ENCODE measurements at places on chromosomes 1 and 21. TPM values are rescaled to one million over a fixed set of nuclear protein-coding genes. Genes with fewer than 3 reads are reported as not detected.

- ATAC-seq = no peak
These were observed 41.0 kb downstream of the PKP1 start for GRCh38 chr1:201324306-201324705.

GRCh38 chr1:152141971-152142584 is 16.9 kb downstream of the RPTN start:
- no peak for ATAC-seq

Gene C1orf141
- total RNA-seq = 0.82 TPM

GRCh38 chr1:214317734-214318133 is 36.8 kb downstream of the SMYD2 start:
- ATAC-seq = no peak

DNA sequence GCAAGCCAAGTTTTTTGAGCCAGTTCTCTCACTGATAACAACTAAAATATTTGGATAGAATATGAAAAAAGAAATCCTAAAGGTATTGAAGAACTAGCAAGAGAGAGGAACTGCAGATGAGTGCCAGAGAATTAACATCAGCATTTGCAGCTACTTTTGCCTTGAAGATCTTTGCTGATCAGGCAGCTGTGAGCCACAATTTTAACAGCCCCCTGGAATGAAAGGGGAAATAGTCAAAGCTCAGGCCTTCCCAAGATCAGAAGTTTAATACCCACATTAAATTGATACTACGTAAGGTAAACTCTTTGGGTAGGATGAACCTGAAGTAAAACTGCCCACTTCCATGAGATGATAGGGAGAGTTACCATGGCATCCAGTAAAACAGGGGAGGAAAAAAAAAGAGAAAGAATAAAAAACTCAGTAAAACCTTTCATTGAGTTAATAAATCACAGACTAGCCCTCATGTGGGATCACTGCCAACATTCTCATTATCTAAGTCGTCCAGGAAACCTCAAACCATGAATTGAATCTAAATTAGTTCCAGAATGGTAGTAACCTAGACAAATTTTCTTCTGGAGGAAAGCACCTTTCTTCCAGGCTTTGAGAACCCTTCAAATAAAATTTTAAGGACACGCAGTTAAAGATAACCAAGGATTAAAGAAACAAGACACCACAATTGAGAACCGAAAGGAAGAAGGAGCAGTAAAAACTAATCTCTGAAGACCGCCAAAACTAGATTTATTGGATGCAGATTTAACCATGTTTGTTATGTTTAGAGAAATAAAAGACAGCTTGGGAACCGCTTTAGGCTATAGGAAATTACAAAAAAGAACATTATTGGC is 28.3 kb downstream of the SCP2 start:
- no peak for ATAC-seq

- no peak for ATAC-seq
These were observed 258.7 kb downstream of the RRAGC start for GRCh38 chr1:38600905-38601304.

GRCh38 chr1:114745291-114745690 is 12.5 kb downstream of the CSDE1 start:
- ATAC-seq = peak; percentile 85

DNA sequence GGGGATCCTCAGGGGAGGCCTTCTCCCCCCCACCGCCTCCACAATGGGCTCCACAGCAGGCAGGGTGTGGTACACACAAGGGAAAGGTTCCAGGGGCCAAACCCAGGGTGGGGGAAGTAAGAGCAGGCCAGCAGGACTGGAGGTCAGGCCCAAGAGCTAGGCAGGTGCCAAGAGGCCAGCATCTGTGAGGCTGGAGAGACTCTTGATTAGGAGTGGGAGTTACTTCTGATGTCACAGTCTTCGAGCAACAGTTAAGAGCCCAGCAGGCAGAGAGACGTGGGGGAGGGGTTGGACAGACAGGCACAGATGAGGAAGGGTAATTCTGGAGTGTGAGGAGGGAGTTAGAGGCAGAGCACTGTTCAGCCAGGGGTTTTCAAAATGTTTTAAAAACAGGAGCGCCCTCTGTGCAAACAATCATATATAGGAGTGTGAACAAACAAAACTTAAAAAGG is 55.8 kb downstream of the SLC9A1 start:
- ATAC-seq = no peak

DNA sequence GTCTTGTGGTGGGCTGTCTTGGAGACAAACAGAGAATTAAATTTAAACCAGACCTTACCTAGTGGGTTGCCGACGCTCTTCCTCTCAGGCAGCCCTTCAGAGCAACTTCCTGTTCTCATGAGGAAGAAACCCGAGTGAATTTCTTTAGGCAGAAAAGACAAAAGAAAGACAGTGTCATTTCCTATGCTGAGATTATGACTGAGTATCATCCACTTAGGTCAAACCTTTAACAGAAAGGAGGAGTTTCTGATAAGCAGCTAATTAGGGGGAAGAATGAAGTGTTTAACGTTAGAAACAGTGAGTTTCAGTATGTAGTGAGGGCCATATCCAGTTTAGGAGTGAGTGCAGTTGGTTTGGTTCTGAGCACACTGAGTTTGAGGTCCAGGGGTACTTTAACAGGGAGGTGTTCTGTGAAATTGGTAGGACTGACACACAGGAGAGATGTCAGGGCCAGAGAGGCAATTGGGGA is 38.7 kb downstream of the FASLG start:
- ATAC-seq = peak; percentile 60

- ATAC-seq = no peak
These were observed 239.9 kb upstream of the TMEM51 start for GRCh38 chr1:14913482-14914177.

GRCh38 chr1:87451229-87451920 is 122.7 kb downstream of the LMO4 start:
- ATAC-seq = peak; percentile 32

DNA sequence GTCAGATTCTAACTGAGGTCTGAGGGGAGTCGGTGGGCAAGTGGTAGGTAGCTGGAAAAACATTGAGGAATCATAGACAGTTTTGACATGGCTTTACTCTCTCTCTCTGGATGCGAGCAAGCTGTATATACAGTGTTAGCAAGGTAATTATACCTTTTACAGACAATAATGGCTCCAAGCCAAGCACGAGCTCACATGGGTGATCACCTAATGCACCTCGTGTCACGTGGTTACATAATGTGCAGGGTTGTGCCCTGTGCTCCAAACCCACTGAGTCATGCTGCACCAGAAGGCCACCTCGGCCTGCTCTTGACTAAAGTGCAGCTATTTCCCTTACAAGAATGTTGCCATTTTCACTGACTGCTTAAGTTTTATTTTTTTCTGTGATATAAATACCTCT is 7.6 kb upstream of the CLCA2 start:
- ATAC-seq = no peak

- no peak for ATAC-seq
These were observed 1186.6 kb downstream of the MRPL39 start for GRCh38 chr21:24420689-24421088.

Gene CBR1
- total RNA-seq = 63.9 TPM

DNA sequence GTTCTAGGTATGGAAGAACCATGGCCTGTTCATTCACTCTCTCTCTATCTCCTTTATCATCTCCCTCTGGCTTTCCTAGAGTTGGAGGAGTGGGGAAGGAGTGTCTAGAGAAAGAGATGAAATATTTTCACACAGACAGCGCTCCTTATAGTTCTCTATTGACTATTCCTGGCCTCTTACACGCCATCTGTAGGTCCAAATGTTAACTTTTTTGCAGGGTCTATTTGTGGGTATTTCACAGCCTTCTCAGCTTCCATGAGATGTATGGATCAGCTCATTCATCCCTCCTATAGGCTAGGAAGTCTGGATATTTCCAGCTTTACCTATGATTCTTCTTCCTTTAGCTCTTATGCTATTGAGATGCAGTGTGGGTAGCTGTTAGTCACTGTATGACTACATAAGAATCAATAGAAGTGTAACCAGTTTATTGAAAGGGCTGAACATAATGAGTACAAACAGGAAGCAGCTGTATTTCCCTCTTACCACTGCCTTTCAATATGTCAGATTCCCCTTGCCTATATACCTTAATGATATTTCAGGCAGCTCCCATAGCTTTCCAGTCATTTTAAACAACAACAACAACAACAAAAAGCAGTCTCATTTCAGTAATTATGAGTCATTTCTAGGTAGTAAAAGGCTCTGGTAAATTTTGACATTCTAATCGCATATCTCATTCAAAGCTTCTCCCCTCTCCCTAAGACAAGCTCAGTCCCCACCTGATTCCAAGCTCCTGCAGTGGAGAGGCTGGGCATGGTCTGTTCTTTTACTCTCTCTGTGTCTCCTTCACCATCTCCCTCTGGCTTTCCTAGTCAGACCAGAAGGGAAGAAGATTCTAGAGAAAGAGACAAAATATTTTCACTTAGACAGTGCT is 149.5 kb downstream of the TTLL7 start:
- peak; percentile 73 for ATAC-seq

GRCh38 chr1:77831976-77832711 is 52.7 kb downstream of the MIGA1 start:
- ATAC-seq = no peak

DNA sequence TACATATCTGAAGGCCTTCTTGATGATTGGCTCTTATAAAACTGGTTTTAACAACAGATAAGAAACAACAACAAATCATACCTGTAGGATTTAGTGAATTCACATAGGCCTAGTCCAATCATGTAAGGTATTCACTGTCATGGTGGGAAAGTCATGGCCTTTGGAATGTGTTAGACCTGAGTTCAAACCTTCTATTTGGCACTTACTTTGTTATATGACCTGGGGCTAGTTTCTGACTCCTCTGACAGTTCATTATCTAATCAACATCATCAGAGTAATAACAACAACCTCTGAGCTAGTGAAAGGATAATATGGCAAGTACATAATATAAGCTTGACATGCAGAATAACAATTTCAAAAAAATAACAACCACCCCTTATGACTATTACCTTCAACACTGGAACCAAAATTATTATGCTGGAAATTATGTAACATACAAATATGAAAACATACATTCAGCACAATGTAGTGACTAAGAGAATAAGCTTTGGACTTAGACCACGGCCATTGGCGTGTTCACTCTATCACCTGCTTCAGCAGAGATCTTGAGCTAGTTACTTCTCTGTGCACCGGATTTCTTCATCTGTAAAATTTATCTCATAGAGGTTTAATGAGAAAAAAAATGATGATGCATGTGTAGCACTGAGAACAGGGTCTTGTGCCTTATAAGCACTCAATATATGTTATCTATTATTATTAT is 597.6 kb downstream of the LMO4 start:
- no peak for ATAC-seq

Gene RAB25
- total RNA-seq = 1.2 TPM

GRCh38 chr1:177659281-177659680 is 310.6 kb downstream of the SEC16B start:
- no peak for ATAC-seq

GRCh38 chr1:237205400-237206064 is 163.5 kb downstream of the RYR2 start:
- ATAC-seq = no peak

DNA sequence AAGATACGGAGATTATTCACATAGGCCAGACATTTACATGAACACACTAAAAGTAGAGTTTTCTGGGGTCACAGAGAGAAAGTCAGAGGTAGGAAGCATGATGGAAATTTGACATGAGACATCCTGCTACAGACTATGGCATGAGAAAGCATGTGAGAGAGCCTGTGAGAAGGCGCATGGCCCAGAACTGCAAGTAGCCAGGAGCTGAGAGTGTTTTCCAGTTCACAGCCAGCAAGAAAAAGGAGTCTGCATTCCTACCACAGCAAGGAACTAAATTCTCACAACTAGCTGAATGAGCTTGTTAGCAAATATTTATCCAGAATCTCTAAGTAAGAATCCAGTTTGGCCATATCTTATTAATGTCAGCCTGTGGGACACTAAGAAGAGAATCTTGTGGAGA is 673.3 kb downstream of the BRINP3 start:
- no peak for ATAC-seq

Gene SLC9C2
- not detected for total RNA-seq

- no peak for ATAC-seq
These were observed 109.9 kb downstream of the CASZ1 start for GRCh38 chr1:10686404-10687040.

Gene CELA3A
- not detected for total RNA-seq

- no peak for ATAC-seq
These were observed 8.7 kb downstream of the KHDC4 start for GRCh38 chr1:155925506-155925905.

GRCh38 chr1:25054526-25055323 is 124.6 kb upstream of the RUNX3 start:
- ATAC-seq = no peak

Gene VWA5B1
- 0.05 TPM for total RNA-seq

Gene LRRC53
- not detected for total RNA-seq

Gene LAMC2
- total RNA-seq = 0.04 TPM

Gene ADAMTSL4
- 0.37 TPM for total RNA-seq

Measured in activated T-helper 17 cell treated with anti-CD3 and anti-CD28 coated beads, Interleukin-2, amount 50 U/mL, for 72 hours (primary cell).